ENCODE measurements at places on chromosomes 7 and 10.

DNA sequence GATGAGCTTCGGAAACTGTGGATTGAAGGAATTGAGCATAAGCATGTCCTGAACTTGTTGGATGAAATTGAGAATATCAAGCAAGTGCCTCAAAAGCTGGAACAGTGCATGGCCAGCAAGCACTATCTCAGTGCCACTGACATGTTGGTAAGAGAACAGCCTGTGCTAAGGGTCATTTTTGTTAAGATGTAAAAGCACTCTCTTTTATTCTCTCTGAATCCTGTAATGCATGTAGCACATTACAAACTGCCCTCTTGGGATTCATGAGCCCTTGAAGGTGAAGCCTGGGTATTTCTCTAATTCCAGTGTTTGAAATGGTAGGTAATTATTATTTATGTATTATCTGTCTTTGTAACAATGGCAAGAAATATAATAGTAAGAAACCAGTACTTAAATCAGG, 36.1 kb downstream of the EXOC4 start:
- DNase-seq, result no peak

- no peak for DNase-seq
Measured at GRCh38 chr10:71390921-71391690, 5.6 kb upstream of the CDH23 start.

- no peak for DNase-seq
Measured at GRCh38 chr7:55261386-55261770, 103.8 kb upstream of the LANCL2 start.

- no peak for DNase-seq
Measured at GRCh38 chr10:28508304-28508925, 24.5 kb upstream of the WAC start.

GRCh38 chr10:122624546-122624945, 64.0 kb downstream of the DMBT1 start:
- no peak for DNase-seq

DNA sequence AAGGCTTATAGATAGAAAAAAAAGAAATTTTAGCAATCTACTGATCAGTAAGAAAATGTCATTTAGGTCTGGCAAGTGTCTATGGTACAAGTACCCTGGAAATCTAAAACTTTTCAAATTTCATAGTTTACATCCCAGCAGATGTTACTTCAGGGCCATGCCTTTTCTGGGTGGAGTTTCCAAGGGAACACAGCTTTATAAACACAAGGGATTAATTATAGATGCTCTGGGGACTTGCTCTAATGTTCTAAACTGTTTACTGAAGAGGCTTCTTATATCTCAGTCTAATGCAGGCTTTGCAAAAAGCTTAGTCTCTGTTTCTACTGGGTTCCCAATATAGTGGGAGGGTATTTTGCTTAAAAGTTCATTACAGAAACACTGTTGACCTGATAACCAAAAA, 3.1 kb downstream of the CD36 start:
- no peak for DNase-seq

DNA sequence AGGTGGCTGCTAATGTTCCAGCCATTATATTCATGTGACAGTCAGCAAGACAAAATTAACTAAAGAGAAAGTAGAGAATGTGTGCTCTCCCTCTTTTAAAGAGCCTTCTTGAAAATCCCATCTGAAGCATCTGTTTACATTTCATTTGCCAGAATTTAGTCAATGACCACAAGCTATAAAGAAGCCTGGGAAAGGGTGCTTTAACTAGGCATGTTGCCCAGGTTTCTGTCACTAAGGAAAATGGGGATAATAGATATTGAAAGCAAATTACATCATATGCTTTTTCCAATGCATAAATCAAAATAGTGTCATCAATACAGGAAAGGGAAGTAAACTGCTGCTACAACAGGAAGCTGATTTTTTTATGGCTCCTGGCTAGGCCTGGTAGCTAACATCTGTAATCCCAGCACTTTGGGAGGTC, 67.7 kb downstream of the ELAPOR2 start:
- DNase-seq, result no peak

- DNase-seq, result peak; percentile 60
Measured at GRCh38 chr7:142385491-142386340, 127.9 kb upstream of the PRSS58 start.

GRCh38 chr7:84822941-84823510, 363.8 kb downstream of the SEMA3D start:
- DNase-seq, result no peak

DNA sequence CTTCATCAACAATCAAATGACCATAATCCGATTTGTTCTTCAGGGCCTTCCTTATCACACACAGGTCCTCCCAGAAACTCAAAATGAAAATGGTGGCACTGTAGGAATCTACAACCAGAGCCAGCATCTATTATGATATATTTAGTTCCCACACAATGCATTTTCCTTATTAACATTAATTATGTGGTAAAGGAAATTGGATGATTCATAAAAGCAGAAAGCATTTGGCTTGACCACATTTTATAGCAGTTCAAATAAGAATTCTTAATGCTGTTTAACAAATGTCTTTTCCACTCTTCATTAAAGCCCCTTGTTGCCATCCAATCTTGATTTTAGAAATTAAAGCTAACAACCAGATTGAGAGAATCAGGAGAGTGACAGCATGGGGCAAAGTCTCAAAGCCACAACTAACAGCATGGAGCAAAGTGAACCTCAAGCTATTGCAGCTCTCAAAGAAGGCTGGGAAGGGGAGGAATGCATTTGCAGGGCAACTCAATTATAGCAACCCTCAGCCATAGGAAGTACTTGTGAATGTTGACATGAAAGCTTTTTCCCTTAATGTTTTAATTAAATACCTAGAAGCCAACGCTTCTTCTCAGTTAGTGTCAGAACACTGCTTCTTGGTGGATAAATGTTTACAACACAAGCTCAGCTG, 549.1 kb downstream of the NXPH1 start:
- DNase-seq, result no peak

- DNase-seq, result peak; percentile 72
Measured at GRCh38 chr7:98879198-98879978, 1.1 kb downstream of the TRRAP start.

- no peak for DNase-seq
Measured at GRCh38 chr7:30915005-30915601, 3.5 kb downstream of the AQP1 start.

GRCh38 chr7:22962775-22963350, 51.1 kb downstream of the HYCC1 start:
- no peak for DNase-seq

- DNase-seq, result no peak
Measured at GRCh38 chr10:91512458-91512857, 102.3 kb downstream of the HECTD2 start.

DNA sequence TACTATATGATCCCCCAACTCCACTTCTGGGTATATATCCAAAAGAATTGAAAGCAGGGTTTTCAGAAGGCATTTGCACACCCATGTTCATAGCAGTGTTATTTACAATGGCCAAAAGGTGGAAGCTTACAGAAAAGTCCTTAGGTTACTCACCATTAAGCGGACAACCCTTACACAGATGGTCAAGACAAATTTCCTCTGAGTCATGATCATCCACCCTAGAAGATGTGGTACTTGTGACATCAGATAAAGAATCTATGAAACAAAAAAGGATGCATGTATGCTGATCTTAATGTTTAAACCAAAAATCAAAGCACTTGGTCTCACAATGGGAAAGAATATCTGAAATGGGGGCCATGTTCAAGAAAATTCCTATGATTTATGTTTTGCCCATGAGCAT, 31.1 kb downstream of the ZC3HAV1 start:
- no peak for DNase-seq

DNA sequence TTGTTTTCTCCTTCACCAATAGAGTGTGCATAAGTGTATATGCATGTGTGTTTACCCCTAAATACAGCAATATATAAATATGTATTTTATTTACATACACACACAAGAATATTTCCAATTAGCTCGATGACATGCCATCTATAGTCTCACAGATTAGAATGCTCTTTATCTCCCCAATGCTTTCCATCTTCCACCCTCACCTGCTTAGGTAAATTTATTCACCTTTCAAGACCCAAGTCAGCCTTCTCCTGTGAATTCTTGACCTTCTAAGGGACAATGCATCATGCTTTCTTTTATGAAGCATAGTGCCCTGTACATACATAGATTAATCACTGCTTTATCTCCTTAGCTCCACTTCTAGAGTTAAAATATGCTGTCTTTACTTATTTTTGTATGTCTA, 49.7 kb downstream of the SEMA3A start:
- no peak for DNase-seq

- DNase-seq, result peak; percentile 92
Measured at GRCh38 chr7:100563809-100564400, 9.8 kb downstream of the SAP25 start.

DNA sequence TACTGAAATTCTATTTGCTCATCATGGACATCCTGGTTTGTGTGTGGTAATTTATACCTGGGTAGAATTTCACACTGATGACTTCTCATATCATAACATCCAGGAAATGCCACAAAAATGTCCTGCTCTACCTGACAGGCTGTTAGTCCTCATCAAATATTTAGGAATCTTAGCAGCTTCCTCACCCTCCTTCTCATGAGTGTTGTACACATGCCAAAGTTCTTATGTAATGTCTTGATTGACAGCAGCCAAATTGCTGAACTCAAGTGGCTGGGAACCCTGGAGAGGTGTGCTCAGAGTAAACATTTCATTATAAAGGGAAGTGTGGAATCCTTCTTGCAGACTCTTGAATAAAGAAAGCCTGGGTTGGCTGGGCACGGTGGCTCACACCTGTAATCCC, 8.9 kb downstream of the EEPD1 start:
- DNase-seq, result no peak

DNA sequence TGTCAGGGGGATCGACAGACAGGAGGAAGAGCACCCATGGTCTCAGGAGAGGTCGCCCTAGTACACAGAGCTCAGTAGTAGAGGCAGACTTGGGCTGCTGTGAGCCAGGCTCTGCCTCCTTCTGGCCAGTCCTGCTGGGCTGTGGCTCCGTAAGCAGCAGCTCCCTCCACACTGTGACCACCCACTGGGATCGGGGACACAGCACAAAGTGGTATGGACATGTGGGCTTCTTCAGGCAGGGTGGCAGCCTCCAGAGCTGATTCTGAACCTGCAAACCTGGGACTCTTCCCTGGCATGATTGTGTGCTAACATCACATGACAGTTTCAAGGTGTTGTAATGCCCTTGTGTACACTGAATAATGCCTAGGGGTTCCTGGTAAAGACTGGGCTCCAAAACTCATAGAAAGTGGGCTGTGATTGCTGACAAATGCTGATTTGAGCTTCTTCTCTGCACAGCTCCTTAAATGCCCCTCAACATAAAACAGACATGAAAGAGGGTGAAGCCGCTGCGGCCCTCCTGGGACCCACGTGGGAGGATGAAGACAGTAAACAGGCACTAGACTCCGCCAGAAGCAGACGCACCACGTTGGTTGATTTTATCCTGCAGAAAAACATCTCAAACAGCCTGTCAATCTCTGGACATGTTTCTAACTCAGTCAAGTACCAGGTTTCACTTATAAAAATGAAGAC, 76.7 kb downstream of the GPR26 start:
- DNase-seq, result no peak

DNA sequence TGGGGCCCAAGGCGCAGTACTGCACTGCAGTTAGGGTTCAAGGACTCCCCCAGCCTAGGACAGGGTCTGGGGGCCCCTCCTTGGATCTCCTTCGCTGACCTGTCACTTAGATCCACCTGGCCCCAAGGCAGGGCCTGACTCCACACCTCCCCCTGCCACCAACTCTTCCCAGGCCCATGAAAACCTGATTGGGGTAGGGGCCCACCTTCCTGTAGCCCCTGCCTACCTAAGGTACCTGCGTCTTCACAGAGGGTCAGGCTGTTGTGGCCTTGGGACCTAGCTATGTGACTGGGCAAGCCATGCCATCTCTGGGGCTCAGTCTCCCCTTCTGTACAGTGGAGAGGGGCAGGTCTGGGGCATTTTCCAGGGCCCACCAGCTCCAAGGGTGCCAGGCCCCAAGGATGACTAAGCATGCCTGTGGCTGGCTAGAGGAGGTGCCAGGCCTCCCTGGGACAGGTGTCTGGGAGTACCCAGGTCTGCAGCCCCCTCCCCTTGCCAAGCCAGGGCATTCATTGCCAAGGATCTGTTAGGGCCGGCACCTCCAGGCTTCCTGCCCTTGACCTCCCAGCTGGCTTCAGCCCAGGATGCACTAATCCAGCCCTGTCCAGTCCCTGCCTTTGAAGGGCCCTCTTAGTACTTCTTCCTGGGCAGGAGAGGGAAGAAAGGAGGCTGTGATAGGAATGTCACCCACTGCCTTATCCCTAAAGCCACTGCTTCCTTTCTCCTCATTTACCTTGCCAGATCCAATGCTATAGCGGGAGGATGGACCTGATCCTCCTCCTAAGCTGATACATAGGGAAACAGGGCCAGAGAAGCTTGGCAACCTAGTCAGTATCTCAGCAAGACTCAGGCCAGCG, 1.3 kb downstream of the LIMK1 start:
- DNase-seq, result no peak

DNA sequence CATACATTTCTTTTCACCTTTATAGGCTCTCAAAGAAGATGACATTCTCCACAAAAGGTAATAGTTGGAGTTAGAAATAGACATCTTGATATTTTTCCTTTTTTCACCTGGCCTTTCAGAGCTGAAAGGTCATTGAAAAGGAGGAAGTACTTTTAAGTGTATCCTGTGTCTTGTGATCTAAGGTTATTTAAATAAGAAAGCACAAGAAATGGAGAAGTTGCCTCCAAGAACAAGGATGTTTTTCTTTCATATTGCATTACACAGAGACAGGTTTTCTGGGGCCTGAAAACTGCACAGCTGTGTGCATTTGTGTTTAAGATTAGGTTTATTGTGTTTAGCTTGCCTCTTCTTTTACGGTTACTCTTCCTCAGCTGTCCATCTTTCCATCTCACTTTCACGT, 103.4 kb upstream of the SEMA3D start:
- no peak for DNase-seq

DNA sequence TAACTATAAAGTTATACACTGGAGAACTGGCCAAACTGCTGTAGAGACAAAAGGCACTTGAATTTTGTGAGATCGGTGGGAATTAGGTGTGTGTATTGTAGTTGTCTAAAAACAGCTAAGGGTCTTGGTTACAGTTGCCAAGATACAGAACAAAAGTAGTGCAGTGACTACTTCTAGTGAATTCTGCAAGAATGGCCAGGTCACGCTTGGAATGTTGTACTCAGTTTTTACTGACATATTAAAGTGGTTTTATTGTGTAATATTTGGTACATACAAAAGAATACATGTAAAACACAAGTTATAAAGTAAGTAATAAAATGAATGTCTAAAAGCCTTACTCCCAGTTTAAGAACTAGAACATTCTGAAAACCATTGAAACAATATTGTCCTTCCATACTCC, 42.4 kb downstream of the PRPF18 start:
- no peak for DNase-seq

GRCh38 chr10:69939061-69939460, 113.6 kb upstream of the MACROH2A2 start:
- no peak for DNase-seq

GRCh38 chr7:138565071-138565450, 105.0 kb downstream of the TRIM24 start:
- no peak for DNase-seq

- no peak for DNase-seq
Measured at GRCh38 chr7:134388336-134389019, 70.4 kb downstream of the AKR1B1 start.

- no peak for DNase-seq
Measured at GRCh38 chr10:77405771-77406241, 231.8 kb downstream of the KCNMA1 start.

Measured in CD4-positive, alpha-beta T cell treated with Interleukin-17A for 4 hours (primary cell).